ENCODE measurements at places on chromosomes 13 and 19. TPM values are rescaled to one million over a fixed set of nuclear protein-coding genes. Genes with fewer than 3 reads are reported as not detected.

DNA sequence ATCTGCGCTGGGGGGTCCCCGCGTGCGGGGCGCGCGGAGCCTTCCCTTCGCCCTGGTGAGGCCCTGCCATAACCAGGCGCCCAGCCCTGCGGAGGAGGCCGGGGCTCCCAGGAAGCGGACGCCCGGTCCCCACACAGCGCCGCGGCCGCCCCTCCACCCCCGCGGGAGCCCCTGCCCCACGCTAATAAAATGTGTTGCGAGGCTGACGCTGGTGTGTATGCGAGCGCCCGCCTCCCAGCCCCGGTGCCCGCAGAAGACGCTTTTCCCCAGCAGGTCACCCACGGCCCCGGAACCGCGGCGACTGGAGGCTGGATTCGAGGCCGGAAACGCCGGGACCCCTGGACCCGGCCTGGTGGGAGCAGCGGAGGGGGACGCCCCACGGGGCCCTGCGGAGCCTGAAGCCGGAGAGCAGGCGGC lies 12.1 kb upstream of the CDC34 start:
- DNase-seq = no peak

DNA sequence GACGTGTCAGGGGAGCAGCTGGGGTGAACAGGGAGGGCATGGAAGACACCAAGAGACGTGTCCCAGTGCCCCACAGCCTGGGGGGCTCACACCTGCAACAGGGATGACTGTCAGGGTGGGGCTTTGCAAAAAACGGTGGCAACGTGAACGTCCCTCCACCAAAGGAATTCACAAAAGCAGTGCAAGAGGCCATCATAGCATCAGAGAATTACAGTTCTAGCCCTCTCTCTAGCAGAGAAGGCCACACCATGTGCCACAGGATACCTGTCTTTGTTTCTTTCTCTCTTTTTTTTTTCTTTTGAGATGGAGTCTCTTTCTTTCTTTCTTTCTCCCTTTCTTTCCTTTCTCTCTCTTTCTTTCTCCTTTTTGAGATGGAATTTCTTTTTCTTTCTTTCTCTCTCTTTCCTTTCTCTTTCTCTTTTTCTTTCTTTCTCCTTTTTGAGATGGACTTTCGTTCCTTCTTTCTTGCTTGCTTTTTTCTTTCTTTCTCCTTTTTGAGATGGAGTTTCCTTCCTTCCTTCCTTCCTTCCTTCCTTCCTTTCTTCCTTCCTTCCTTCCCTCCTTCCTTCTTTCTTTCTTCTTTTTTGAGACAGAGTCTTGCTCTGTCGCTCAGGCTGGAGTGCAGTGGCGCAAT lies 17.1 kb upstream of the ATP11A start:
- no peak for DNase-seq

GRCh38 chr13:93723316-93723715 lies 496.7 kb downstream of the GPC6 start:
- DNase-seq = no peak

- no peak for DNase-seq
Observed at GRCh38 chr19:17726136-17726741, 7.0 kb downstream of the MAP1S start.

Gene ZNF681
- total RNA-seq = 4.5 TPM

Data from LHCN-M2 (cell line).